ENCODE measurements at places on chromosomes 11 and 22.

DNA sequence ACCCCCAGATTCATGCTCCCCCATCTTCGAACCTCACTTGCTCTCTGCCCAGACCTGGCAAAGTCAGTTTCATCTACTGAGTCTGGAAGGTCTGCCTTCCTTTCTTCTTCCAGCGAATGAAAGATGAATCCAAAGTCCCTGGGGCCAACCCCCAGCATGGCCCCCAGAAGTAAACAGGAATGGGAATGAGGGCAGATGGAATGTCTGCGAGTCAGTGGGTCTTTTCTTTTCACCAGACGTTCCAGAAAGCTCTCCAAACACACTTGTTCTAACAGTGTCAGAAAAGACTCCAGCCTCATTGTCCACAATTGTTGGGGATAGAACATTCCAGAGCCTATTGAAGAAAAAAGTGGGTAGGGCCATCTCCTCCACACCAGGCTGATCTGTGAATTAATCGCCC lies 28.6 kb downstream of the RIBC2 start:
- DNase-seq = no peak

DNA sequence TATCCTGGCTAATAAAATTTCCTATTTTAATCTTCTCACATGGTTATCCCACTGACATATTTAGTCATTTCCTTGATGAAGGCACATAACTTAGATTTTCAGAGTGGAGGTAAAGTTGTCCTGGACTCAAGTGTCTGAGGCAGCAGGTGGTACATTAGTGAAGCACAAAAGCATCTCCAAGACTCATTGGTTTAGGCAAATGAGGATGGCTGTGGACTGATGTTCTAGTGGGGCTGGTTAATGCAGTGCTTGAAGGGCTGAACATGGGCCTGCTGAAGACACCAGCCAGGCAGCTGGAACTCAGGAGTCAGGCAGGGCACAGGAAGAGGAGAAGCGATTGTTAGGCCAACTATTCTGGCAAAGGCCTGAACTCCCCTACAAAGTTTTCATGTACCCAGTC lies 76.3 kb upstream of the SESN3 start:
- DNase-seq = no peak

- no peak for DNase-seq
These were observed 65.2 kb downstream of the CSTPP1 start for GRCh38 chr11:47001781-47002181.

- no peak for DNase-seq
These were observed 42.2 kb downstream of the FAT3 start for GRCh38 chr11:92266806-92267205.

DNA sequence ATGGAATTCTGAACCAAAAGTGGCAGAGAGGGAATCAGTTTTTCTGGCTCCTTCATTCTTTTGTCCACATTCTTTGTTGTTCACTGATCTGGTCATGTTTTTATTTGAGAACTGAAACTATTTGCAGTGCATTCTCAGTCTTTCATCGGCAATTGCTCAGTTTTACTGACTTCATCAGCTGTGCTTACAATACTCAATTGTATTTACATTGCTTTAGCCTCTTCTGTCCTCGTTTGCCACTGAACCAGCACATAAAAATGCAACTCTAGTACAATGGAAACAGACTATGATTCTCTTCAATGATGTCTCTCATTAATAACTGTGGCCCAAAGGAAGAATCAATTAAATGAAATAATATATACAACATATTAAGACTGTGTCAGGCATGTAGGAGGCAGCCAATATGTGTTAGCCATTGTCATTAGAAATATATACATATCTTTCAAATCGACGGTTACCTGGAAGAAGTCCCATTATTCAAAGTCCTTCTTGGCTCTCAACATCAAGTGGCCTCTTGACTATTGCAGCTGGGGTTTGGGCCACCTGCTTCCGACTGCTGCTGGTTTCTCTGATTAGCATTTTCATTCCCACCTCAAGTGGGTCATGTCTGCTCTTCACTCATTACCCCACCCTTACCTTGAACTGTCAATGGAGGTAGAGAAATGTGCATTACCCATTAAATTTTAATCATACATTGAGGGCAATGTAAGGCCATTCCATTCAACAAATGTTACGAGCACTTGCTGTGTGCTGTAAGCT lies 600.1 kb downstream of the INSC start:
- DNase-seq = no peak

GRCh38 chr11:30919389-30920152 lies 333.4 kb upstream of the MPPED2 start:
- DNase-seq = no peak

GRCh38 chr11:12110714-12111548 lies 541 bp downstream of the MICAL2 start:
- DNase-seq = no peak

GRCh38 chr11:1422481-1422880 lies 32.7 kb downstream of the BRSK2 start:
- no peak for DNase-seq

GRCh38 chr11:61587541-61587941 lies 6.7 kb upstream of the SYT7 start:
- DNase-seq = no peak

- DNase-seq = no peak
These were observed 415.2 kb downstream of the LARGE1 start for GRCh38 chr22:33504941-33505625.

GRCh38 chr22:27990879-27991278 lies 71.8 kb upstream of the PITPNB start:
- DNase-seq = no peak

- no peak for DNase-seq
These were observed 294.2 kb downstream of the NELL1 start for GRCh38 chr11:20963596-20963995.

DNA sequence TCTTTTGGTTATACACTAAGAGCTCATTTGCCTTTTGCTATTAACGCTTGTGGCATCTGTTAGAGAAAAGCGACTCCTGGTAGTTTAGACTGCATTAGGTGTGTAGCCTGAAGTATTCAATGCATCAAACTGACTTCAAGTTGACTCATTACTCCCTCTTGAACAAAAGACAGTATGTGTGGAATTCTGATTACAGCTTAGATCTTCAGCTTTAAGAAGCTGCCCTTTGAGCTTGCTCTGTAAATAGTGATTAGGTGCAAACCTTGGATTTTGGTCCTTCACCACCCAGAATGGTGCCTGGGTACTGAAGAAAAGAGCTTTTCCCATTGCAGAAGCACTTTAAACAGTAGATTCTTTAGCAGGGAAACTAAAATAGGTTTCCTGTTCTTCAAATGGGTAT lies 62.1 kb downstream of the FAT3 start:
- no peak for DNase-seq

GRCh38 chr11:102994105-102994504 lies 38.6 kb upstream of the MMP13 start:
- DNase-seq = no peak

GRCh38 chr11:76007166-76007565 lies 192.2 kb downstream of the UVRAG start:
- DNase-seq = no peak

DNA sequence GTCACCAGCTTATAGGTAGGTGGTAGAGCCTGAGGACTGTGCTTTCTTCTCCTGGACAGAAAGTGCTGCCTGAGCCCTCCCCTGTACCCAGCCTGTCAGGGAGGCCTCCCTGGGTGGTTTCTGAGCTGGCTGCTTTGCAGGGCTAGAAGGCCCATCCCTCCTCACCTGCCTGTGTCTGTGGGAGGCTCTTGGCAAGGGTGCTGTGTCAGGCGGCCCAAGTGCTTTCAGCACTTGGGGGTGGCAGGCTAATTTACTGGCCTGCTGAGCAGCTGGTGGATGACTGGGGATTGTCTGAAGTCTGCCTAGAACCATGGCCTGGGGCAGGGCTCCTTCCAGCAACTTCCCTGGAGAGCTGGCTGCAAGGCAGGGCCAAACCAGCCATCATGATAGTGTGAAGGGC lies 139.0 kb upstream of the NAV2 start:
- no peak for DNase-seq

GRCh38 chr11:130645843-130646197 lies 197.4 kb downstream of the ADAMTS15 start:
- no peak for DNase-seq

- DNase-seq = no peak
These were observed 747 bp downstream of the NXF1 start for GRCh38 chr11:62804310-62805075.

GRCh38 chr22:36465232-36466021 lies 16.0 kb downstream of the TXN2 start:
- no peak for DNase-seq

DNA sequence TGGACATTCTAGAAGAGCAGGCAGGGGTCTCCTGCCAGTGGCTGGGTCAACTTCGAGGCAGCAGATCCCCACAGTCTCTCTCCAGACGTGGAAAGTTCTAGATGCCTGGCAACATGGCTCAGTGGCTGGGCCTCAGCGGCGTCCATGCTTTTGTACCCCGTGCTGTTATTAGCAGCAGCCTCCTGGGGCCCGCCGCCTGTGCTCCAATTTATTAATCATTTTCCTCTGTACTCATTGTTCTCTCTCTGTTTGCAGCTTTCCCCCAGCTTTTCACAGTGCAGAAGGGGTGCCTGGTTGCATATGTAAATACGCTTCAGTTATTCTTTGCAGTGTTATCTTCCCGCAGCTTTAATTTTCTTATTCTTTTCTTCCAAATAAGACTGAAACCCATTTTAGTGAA lies 515.1 kb downstream of the TBC1D22A start:
- DNase-seq = no peak

DNA sequence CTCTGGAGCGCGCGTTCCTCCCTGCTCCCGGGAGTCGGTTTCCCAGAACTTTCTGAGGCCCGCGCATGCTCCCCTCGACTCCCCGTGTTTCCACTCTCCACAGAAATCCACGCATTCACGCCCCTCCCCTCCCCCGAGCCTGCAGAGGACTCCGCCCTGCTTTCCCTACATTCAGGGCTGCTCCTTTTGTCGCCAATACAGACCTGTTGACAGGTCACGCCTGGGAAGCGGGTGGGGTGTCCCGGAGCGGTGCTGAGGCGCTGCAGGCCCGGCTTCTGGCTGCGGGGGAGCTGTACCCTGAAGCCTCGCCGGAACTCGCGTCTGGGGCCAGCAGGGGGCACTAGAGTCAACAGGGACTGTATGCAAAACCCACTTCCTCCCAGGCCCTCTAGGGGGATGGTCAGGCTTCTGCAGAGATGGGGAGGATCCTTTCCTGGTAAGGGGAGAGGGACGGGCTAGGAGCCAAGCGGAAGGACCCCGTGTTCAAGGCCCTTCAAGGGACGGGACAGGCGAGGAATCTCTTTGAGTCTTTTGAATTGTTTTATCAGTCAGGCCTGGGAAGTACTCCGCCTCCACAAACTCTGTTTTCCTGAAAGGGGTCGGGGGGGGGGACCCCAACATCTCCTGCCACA lies at the start of gene PRAME:
Gene PRAME (minus strand): TSS at position 294 of the 632 bp plus-strand sequence. CDS start 2,433 bp downstream, outside the sequence.
- peak; percentile 50 for DNase-seq

GRCh38 chr11:10414181-10414580 lies 40.9 kb upstream of the AMPD3 start:
- no peak for DNase-seq

DNA sequence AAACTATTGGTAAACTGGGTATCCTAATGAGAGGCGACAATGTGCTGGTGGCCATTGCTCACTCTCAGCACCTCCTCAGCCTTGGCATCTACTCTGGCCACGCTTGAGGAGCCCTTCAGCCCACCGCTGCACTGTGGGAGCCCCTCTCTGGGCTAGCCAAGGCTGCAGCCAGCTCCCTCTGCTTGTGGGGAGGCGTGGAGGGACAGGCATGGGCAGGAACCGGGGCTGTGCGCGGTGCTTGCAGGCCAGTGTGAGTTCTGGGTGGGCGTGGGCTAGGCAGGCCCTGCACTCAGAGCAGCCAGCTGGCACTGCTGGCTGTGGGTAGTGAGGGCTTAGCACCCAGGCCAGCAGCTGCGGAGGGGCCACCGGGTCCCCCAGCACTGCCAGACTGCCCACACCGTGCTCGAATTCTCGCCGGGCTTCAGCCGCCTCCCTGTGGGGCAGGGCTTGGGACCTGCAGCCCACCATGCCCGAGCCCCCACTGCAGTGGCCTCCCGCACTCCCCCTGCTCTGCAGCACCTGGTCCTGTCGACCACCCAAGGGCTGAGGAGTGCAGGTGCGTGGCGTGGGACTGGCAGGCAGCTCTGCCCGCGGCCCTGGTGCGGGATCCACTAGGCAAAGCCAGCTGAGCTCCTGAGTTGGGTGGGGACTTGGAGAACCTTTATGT lies 575.9 kb upstream of the ANO3 start:
- no peak for DNase-seq
